Progenitor cell of endocrine pancreas (in vitro differentiated cells): ENCODE measurements at places on chromosomes 16 and 17. TPM values are rescaled to one million over a fixed set of nuclear protein-coding genes. Genes with fewer than 3 reads are reported as not detected.
A peak's percentile ranks its signal among the peaks of the same experiment; 100 is the strongest.

GRCh38 chr17:82239401-82239925 is 10.6 kb downstream of the SLC16A3 start:
- no peak overlapping the region for H3K4me3 ChIP-seq
- peaks cover 13% of the 10 kb centered on the region for H3K36me3 ChIP-seq
- H3K27ac ChIP-seq: no peak overlapping the region
- DNase-seq: no peak
- peaks cover 8% of the 10 kb centered on the region for H3K4me1 ChIP-seq

Gene PRSS8
- 107 and 111 TPM in 2 replicates for total RNA-seq

DNA sequence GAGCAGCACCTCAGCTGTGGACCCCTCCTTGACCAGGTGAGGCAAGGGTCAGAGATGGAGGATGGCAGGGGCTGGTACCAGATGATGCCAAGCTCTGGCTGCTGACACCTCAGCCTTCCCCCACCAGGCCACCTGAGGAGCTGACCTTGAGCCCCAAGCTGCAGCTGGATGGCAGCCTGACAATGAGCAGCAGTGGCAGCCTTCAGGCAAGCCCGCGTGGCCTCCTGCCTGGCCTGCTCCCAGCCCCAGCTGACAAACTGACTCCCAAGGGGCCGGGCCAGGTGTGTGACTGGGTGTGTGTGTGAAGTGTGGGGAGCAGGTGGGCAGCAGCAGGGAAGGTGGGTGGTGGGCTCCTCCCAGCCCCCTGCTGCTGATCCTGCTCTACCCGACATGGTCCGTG is 4.7 kb upstream of the NRN1L start:
- peaks cover 17% of the 10 kb centered on the region for H3K36me3 ChIP-seq
- H3K4me1 ChIP-seq: peaks cover 8% of the 10 kb centered on the region

GRCh38 chr16:4505356-4506147 is 29.4 kb downstream of the HMOX2 start:
- peaks cover 13% of the 10 kb centered on the region for H3K4me1 ChIP-seq
- no peak for DNase-seq
- no peak overlapping the region for H3K4me3 ChIP-seq
- no peak overlapping the region for H3K27ac ChIP-seq
- peaks cover 5% of the 10 kb centered on the region for H3K36me3 ChIP-seq
- no peaks in the 10 kb centered on the region for H3K27me3 ChIP-seq

Gene DPEP3
- not detected in 2 replicates for total RNA-seq

DNA sequence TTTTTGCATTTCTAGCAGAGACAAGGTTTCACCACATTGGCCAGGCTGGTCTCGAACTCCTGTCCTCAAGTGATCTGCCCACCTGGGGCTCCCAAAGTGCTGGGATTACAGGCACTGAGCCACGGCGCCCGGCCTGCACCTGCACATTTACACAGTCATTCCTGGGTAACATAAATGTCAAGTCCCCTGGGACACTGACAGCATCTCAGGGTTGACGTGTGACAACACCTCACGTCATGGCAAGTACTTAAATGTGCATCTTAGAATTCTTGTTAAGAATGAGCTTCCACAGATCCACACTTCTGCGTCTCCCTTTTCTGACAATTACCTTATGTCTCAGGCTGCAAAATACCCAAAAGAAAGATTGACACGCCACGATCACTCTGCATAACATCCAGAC is 80.5 kb downstream of the ABR start:
- H3K27me3 ChIP-seq: no peaks in the 10 kb centered on the region
- H3K27ac ChIP-seq: no peak overlapping the region
- peaks cover 12% of the 10 kb centered on the region for H3K36me3 ChIP-seq
- peaks cover 10% of the 10 kb centered on the region for H3K4me1 ChIP-seq

GRCh38 chr17:72125226-72125651 is 4.4 kb downstream of the SOX9 start:
- H3K36me3 ChIP-seq: peaks cover 20% of the 10 kb centered on the region
- no peak overlapping the region for H3K27ac ChIP-seq
- peaks cover 28% of the 10 kb centered on the region for H3K4me1 ChIP-seq
- peak overlapping the region; percentile 85 for H3K4me3 ChIP-seq

Gene GHDC
- total RNA-seq: 6.8 and 8.1 TPM in 2 replicates

DNA sequence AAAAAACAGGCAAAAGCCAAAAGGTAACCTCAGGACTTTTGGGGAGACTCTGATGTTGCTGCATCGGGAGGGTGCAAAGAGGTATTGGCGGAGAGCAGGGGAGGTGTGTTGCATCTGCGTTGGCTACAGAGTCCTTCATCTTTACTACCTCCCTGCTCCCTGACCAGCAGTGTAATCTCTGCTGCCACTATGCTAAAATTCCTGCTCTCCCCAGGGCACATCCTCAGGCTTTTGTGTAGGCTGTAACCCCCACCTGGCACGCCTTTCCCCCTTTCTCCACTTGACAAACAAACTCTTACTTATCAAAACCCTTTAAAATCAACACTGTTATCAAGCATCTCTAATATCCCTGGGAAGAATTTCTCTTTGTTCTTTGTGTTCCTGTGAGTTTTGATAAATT is 435.3 kb downstream of the HAPSTR1 start:
- H3K36me3 ChIP-seq: no peaks in the 10 kb centered on the region
- H3K4me3 ChIP-seq: no peak overlapping the region

Gene CCL16
- not detected in 2 replicates for total RNA-seq

GRCh38 chr17:65898651-65899050 is 293.3 kb downstream of the CEP112 start:
- H3K27ac ChIP-seq: no peak overlapping the region
- DNase-seq: no peak
- peaks cover 3% of the 10 kb centered on the region for H3K36me3 ChIP-seq
- H3K4me3 ChIP-seq: no peak overlapping the region
- H3K4me1 ChIP-seq: peaks cover 15% of the 10 kb centered on the region
- no peaks in the 10 kb centered on the region for H3K27me3 ChIP-seq

Gene SMIM36
- not detected in 2 replicates for total RNA-seq

Gene OR2C1
- total RNA-seq: 0.19 TPM in 1 of 2 replicates, not detected in the other

GRCh38 chr17:35095741-35096140 is 23.9 kb downstream of the RAD51D start:
- H3K4me1 ChIP-seq: peaks cover 10% of the 10 kb centered on the region
- no peak for DNase-seq
- H3K4me3 ChIP-seq: no peak overlapping the region
- H3K27ac ChIP-seq: no peak overlapping the region
- H3K27me3 ChIP-seq: no peaks in the 10 kb centered on the region

- peaks cover 6% of the 10 kb centered on the region for H3K36me3 ChIP-seq
- peak overlapping the region; percentile 98 for H3K27ac ChIP-seq
- H3K4me3 ChIP-seq: peak overlapping the region; percentile 68
- H3K27me3 ChIP-seq: peaks cover 38% of the 10 kb centered on the region
- peak; percentile 81 for DNase-seq
Measured at GRCh38 chr17:63848834-63849689, 6.6 kb upstream of the SMARCD2 start.

DNA sequence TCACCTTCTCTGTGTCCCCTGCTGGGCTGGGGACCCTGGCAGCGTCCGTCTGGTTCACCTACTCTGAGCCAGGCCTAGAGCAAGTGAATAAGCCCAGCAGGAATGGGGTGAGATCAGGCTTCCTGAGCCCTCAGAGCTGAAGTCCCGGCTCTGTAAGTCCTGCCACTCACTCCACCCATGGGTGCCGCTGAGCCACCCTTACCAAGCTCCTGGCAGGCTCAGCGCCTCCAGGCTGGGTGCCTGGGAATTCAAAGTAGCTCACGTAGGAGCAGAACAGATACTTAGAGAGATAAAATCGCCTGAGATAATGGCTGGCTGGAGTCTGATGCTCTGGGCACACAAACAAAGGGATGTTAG is 9.8 kb upstream of the LASP1NB start:
- H3K4me1 ChIP-seq: no peaks in the 10 kb centered on the region
- no peak for DNase-seq
- no peak overlapping the region for H3K4me3 ChIP-seq
- H3K27ac ChIP-seq: no peak overlapping the region
